ENCODE measurements at places on chromosomes 1 and 21. TPM values are rescaled to one million over a fixed set of nuclear protein-coding genes. Genes with fewer than 3 reads are reported as not detected.

GRCh38 chr1:116544588-116545358 is 26.1 kb downstream of the CD58 start:
- H3K27ac ChIP-seq, result no peak overlapping the region
- H3K4me3 ChIP-seq, result no peak overlapping the region
- H3K27me3 ChIP-seq, result no peaks in the 10 kb centered on the region
- peaks cover 7% of the 10 kb centered on the region for H3K4me1 ChIP-seq

- peak overlapping the region; percentile 87 for H3K27ac ChIP-seq
- H3K4me1 ChIP-seq, result peaks cover 60% of the 10 kb centered on the region
- H3K4me3 ChIP-seq, result peak overlapping the region; percentile 93
These were observed 1.2 kb downstream of the RERE start for GRCh38 chr1:8816264-8816663.

DNA sequence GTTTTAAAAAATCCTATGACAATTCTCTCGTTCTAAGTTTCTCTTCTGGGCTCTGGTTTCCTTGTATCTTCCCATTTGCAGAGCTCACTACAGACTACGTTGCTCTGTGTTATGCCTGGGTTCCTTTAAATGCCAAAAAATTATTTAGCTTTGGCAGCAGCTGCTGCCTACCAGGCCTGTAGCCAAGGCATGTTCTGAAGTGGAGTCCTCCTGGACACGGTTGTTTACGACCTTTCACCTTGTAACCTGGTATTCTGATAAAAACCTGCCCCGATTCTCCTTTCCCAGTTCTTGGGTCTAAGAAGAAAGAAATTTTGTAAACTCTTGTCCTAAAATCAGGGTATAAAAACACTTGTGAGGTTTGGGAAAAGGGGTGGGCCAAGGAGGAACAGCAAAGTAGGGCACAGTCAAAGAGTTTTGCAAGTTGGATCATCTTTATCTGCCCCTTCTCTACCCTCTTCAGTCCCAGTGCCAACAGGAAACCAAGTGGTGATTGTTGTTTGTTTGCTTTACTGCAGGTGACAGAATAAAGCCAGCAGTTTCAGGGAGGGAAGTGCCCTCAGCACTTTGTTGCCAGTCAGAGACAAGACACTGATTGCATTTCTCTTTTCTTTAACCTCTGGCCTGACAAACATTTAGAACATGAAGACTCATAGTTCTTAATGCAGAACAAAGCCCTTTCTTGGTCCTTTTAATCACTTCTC is 3.1 kb upstream of the TXNIP start:
- H3K27ac ChIP-seq, result peak overlapping the region; percentile 22
- H3K4me1 ChIP-seq, result peaks cover 38% of the 10 kb centered on the region
- no peaks in the 10 kb centered on the region for H3K27me3 ChIP-seq
- H3K36me3 ChIP-seq, result peaks cover 2% of the 10 kb centered on the region

GRCh38 chr1:208874915-208875314 is 630.7 kb upstream of the PLXNA2 start:
- no peak overlapping the region for H3K4me3 ChIP-seq
- H3K36me3 ChIP-seq, result no peaks in the 10 kb centered on the region
- H3K27me3 ChIP-seq, result peaks cover 11% of the 10 kb centered on the region

Gene GBP4
- total RNA-seq, result not detected

GRCh38 chr1:6028042-6028850 is 17.4 kb upstream of the KCNAB2 start:
- DNase-seq, result no peak
- H3K4me1 ChIP-seq, result no peaks in the 10 kb centered on the region
- peaks cover 25% of the 10 kb centered on the region for H3K27me3 ChIP-seq

- no peaks in the 10 kb centered on the region for H3K27me3 ChIP-seq
- no peak for DNase-seq
- peak overlapping the region; percentile 87 for H3K27ac ChIP-seq
- H3K4me1 ChIP-seq, result peaks cover 28% of the 10 kb centered on the region
- peaks cover 1% of the 10 kb centered on the region for H3K36me3 ChIP-seq
- peak overlapping the region; percentile 76 for H3K4me3 ChIP-seq
These were observed 758 bp upstream of the ATAD3B start for GRCh38 chr1:1470626-1471388.

GRCh38 chr1:27366411-27367159 is at the start of gene MAP3K6:
Gene MAP3K6, minus strand, starts transcription at chr1:27366961. Its CDS starts 364 bp downstream, at chr1:27366597.
- peaks cover 16% of the 10 kb centered on the region for H3K36me3 ChIP-seq
- peak within 1 kb of the TSS; percentile 91 for H3K4me3 ChIP-seq
- no peaks in the 10 kb centered on the region for H3K27me3 ChIP-seq
- H3K27ac ChIP-seq, result peak within 1 kb of the TSS; percentile 99
- peaks cover 24% of the 10 kb centered on the region for H3K4me1 ChIP-seq

- H3K4me3 ChIP-seq, result no peak overlapping the region
- peaks cover 11% of the 10 kb centered on the region for H3K4me1 ChIP-seq
- no peak for DNase-seq
- peaks cover 23% of the 10 kb centered on the region for H3K36me3 ChIP-seq
- peak overlapping the region; percentile 7 for H3K27ac ChIP-seq
- no peaks in the 10 kb centered on the region for H3K27me3 ChIP-seq
These were observed 51.0 kb upstream of the IKBKE start for GRCh38 chr1:206419250-206419649.

DNA sequence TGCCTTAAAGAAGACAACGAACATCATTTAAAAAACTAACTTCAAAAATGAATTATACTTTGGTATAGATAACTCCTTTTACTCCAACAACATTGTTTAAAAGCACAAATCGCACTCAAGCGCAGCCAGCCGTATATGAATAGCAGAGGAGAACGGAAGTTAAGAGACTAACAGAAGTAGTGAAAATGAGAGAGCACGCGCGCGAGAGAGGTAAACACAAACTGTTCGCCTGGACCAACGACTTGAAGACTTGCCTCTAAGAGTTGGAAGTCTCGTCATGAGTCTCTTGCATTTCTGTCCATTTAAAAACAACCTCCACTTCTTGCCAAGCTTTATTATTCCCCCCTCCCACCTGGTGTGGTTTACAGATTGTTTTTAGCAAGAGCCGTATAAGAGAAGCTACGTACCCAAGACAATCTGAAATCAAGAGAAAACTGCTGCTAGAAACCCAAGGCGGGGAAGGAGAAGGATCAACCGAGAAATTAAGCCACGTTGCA is 479 bp downstream of the SELENOF start:
- no peak for DNase-seq
- H3K4me1 ChIP-seq, result peaks cover 41% of the 10 kb centered on the region

DNA sequence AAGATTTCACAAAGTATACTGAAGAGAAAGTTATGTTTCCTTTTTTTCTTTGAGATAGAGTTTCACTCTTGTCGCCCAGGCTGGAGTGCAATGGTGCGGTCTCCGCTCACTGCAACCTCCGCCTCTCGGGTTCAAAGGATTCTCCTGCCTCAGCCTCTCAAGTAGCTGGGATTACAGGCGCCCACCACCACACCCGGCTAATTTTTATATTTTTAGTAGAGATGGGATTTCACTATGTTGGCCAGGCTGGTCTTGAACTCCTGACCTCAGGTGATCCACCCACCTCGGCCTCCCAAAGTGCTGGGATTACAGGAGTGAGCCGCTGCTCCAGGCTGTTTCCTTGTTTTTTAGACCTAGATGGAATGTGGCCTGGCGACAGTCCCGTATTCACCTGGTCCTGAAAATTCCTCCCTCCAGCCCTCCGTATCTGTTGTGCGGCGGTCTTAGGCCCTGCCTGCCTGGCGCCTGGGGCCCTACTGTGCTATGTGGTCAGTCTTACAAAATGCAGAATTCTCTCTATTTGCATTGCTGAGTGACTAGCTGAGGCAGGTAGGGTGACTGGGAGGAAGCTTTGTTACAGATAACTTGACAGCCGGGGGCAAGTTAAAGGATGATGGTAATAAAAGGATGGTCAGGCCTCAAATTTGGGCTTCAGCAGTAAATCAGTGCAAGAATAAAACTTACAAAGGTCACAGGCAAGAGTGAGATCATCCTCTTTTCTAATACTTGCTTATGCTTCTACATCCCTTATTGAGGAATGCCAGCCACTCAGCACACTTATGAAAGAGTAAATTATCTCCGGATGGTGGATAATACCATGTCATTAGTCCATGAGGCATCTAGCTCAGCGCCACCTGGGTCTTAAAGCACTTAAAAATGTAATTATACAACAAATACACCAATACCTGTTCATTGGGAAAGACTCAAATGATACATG is 30.3 kb downstream of the PARK7 start:
- H3K36me3 ChIP-seq, result peaks cover 6% of the 10 kb centered on the region
- no peak for DNase-seq
- H3K4me1 ChIP-seq, result peaks cover 11% of the 10 kb centered on the region
- no peak overlapping the region for H3K4me3 ChIP-seq

- H3K4me3 ChIP-seq, result peak overlapping the region; percentile 29
- no peak for DNase-seq
- H3K27me3 ChIP-seq, result no peaks in the 10 kb centered on the region
- peak overlapping the region; percentile 95 for H3K27ac ChIP-seq
- H3K4me1 ChIP-seq, result peaks cover 33% of the 10 kb centered on the region
These were observed 2.6 kb downstream of the ALPL start for GRCh38 chr1:21511579-21512522.

GRCh38 chr1:179043907-179044306 is 18.2 kb downstream of the FAM20B start:
- H3K27me3 ChIP-seq, result no peaks in the 10 kb centered on the region
- peaks cover 20% of the 10 kb centered on the region for H3K4me1 ChIP-seq
- H3K36me3 ChIP-seq, result no peaks in the 10 kb centered on the region
- no peak overlapping the region for H3K4me3 ChIP-seq
- H3K27ac ChIP-seq, result no peak overlapping the region

GRCh38 chr1:205834751-205835150 is 15.2 kb downstream of the PM20D1 start:
- no peak for DNase-seq

GRCh38 chr1:93565496-93566206 is 116.0 kb downstream of the BCAR3 start:
- no peak for DNase-seq
- peaks cover 29% of the 10 kb centered on the region for H3K36me3 ChIP-seq
- H3K4me1 ChIP-seq, result peaks cover 22% of the 10 kb centered on the region
- peak overlapping the region; percentile 70 for H3K27ac ChIP-seq
- H3K4me3 ChIP-seq, result no peak overlapping the region

Gene RXRG
- not detected for total RNA-seq

Gene KIF17
- 1.3 TPM for total RNA-seq

Gene WNT3A
- not detected for total RNA-seq

Gene PCAT6
- 4.5 TPM for total RNA-seq

GRCh38 chr1:54510715-54511270 is 37.2 kb upstream of the ACOT11 start:
- H3K4me1 ChIP-seq, result peaks cover 6% of the 10 kb centered on the region
- no peak overlapping the region for H3K4me3 ChIP-seq
- H3K27ac ChIP-seq, result no peak overlapping the region
- no peak for DNase-seq
- no peaks in the 10 kb centered on the region for H3K27me3 ChIP-seq

DNA sequence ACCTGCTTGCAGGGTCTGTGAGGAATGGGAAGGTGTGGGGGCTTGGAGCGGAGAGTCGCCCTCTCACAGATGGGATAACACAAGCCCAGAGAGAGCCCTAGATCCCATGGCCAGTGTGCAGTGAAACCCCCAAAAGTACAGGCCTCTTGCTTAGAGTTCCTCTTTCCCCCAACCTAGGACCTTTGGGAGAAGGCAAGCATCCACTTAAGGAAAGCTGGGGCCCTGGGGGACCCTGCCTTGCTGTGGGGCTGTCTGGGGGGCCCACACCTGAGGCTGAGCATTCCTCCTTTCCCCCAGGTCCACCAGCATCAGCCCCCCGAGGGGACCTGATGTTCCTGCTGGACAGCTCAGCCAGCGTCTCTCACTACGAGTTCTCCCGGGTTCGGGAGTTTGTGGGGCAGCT is 1.1 kb downstream of the VWA1 start:
- DNase-seq, result no peak
- H3K27ac ChIP-seq, result no peak overlapping the region
- H3K27me3 ChIP-seq, result no peaks in the 10 kb centered on the region
- peaks cover 27% of the 10 kb centered on the region for H3K4me1 ChIP-seq

GRCh38 chr1:23080885-23081284 is 61.6 kb downstream of the KDM1A start:
- DNase-seq, result no peak
- no peak overlapping the region for H3K27ac ChIP-seq
- no peak overlapping the region for H3K4me3 ChIP-seq
- H3K27me3 ChIP-seq, result no peaks in the 10 kb centered on the region
- peaks cover 44% of the 10 kb centered on the region for H3K36me3 ChIP-seq

DNA sequence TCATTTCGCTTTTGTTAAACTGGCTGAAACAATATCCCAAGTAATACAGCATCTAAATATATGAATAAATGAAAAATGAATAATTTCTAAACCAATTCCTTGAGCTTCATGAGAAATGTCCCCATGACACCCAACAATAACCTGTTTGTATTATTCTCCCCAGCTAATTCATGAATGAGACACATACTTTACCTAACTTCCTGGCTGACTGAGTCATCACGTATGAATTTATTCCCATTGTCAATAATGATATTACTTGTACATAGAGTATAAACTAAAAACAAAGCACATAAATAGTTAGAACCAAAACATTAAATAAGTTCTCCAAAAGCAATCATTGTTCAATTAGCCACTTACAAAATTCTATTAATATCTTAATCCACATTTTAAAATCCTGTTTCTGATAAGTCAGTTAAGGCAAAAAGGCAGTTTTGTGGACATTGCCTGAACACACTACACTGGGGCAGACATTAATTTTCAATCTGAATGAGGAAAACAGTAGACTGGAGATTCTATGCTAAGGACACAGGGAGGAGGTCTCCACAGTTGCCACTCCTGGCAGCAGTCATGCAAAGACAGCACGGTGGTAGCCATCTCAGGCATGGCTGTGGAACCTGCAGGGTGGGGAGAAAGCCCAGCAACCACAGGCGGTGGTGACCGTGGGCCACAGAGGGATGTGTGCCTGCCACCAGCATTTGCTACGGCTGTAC is 48.2 kb downstream of the SLC9C2 start:
- no peak overlapping the region for H3K4me3 ChIP-seq
- no peak for DNase-seq
- peaks cover under 1% of the 10 kb centered on the region for H3K27me3 ChIP-seq
- no peaks in the 10 kb centered on the region for H3K4me1 ChIP-seq

- no peak overlapping the region for H3K27ac ChIP-seq
- no peaks in the 10 kb centered on the region for H3K36me3 ChIP-seq
- no peaks in the 10 kb centered on the region for H3K4me1 ChIP-seq
- no peak overlapping the region for H3K4me3 ChIP-seq
- no peak for DNase-seq
These were observed 31.2 kb downstream of the FMN2 start for GRCh38 chr1:240122639-240123613.

DNA sequence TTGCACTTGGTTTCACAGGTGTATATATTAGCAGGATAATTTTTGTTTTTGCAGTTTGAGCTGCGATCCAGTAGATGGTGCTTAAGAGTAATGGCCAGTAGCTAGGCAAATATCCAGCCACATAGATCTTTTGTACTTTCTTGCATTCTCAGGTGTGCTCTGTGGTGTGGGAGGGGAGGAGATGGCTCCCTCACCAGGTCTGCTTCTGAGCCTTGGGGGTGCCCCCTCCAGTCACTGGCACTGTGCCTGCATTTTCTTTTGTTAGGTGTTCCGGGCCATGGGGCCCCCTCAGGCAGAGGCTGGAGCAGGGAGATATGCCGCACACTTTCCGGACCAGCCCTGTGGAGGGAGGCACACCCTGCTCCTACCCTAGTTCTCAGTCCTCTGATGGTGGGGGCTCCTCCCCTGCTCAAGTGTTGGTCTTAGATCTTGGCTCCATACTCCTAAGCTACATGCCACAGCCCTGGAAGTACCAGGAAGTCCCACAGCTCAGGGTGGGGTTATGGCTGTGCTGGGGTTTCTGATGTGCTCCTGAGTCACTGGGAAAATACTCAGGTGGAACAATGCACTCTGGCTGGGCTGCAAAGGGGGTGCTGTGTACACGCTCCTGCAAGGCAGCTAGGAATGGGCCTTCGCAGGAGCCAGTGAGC is 197.6 kb upstream of the DMRTA2 start:
- DNase-seq, result no peak
- H3K36me3 ChIP-seq, result peaks cover 2% of the 10 kb centered on the region
- H3K4me3 ChIP-seq, result no peak overlapping the region
- no peaks in the 10 kb centered on the region for H3K4me1 ChIP-seq

Measured in chondrocyte (in vitro differentiated cells).